Activated T-cell treated with anti-CD3 and anti-CD28 coated beads for 24 hours (primary cell): ENCODE measurements at places on chromosomes 11 and 22.

GRCh38 chr11:76794371-76795289 lies 11.5 kb downstream of the TSKU start:
- no peak for DNase-seq

DNA sequence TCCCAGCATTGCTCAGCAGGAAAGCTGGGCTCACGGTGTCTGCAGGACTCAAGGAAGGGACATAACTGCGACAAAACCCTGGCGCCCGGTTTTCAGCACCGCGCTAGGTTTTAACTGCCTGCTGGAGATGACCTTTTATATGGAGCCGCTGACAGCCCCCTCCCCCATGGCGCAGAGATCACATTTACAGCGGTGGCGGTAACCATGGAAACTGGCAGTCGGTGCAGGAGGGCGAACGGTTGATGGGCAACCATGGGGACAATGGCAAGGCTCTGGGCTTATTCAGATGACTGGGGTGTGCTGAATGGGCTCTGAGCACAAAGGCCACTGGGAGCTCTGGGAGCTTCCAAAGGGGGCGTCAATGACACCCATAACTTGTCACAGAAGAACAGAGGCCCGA lies 37.2 kb downstream of the CELSR1 start:
- no peak for DNase-seq

- DNase-seq, result no peak
Measured at GRCh38 chr11:65695459-65696241, 16.4 kb upstream of the KAT5 start.

GRCh38 chr11:35785287-35786167 lies 123.0 kb downstream of the TRIM44 start:
- DNase-seq, result no peak

DNA sequence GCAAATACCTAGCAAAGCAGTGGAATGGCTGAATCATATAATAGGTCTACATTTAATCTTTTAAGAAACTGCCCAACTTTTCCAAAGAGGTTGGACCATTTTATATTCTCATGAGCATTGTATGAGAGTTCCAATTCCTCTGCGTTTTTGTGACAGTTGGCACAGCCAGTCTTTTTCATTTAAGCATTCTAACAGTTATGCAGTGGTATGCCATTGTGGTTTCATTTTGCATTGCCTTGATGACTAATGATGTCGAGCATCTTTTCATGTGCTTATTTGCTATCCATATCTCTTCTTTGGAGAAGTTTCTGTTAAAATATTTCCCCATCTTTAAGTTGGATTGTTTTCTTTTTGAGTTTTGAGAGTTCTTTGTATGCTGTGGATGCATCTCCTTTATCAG lies 38.7 kb downstream of the EIF3F start:
- no peak for DNase-seq

- no peak for DNase-seq
Measured at GRCh38 chr11:15525582-15525981, 410.9 kb downstream of the INSC start.

DNA sequence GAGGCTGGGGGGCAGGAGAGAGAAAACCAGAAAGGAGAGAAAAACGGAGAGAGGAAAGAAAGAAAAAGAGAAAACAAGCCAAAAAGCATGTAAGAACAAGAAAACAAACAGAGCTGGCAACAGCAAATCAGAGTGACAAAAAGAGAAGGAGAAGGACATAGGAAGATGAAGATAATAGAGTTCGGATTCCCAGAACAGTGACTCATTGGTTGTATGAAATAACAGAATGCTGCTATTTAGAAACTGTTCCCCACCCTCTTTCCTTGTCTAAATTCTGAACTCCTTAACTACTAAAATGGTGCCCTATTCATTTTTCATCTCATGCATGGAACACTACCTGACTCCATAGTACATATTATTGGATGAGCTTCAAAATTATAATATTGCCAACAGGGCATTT lies 317.4 kb downstream of the C11orf87 start:
- DNase-seq, result no peak

DNA sequence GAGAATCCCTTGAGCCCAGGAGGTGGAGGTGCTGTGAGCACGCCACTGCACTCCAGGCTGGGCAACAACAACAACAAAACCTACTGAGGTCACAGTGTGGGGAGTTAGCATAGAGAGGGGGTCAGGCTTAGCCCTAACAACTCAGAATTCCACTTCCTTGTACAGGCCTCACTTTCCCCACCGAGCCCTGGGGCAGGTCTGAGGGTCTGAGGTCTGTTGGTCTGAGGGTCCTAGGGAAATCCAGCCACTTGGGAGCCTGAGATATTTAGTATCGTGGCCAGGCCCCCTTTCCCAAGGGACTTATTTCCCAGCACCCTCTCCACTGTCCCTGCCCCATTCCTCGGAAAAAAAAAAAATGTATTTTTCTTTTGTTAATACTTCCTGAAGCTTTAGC lies 34.8 kb upstream of the HORMAD2 start:
- DNase-seq, result no peak

- DNase-seq, result no peak
Measured at GRCh38 chr11:9853929-9854552, 190.2 kb downstream of the SWAP70 start.

- DNase-seq, result peak; percentile 42
Measured at GRCh38 chr11:67373648-67374570, 511 bp upstream of the CLCF1 start.

GRCh38 chr11:38191101-38191500 lies 1593.1 kb upstream of the RAG2 start:
- no peak for DNase-seq

DNA sequence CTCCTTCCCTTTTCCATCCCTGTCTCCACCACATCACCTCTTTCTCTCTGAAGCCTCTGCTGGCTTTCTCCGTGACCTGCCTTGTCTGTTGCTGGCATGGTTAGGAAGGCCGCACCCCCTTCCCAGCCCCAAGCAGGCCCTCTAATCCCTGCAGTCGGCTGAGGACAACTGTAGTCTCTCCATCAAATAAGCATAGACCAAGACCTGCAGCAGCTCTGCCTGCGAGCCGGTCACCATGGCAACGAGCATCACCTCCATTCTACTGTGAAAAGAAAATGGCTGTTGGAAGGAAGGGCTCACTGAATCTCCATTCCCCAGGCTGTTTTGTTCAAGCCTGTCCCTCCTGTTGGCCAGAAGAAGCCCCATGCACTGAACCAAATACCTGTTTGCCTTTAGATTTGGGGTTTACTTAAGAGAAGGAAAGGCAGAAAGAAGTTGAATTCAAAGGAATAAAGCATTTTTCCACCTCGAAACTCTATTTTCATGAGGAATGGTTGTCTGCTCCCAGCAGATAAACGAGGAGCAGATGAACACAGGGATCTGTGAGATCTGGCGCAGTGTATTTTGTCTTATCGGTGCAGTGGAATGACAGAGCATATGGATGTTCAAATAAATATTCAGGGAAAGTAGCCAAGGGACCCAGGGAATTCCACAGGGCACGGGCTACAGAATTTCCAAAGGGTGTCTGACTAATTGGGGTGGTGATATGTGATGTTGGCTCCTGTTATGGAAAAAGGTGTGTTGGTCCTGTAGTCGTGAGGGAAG lies 113.1 kb upstream of the TTC12 start:
- DNase-seq, result no peak

DNA sequence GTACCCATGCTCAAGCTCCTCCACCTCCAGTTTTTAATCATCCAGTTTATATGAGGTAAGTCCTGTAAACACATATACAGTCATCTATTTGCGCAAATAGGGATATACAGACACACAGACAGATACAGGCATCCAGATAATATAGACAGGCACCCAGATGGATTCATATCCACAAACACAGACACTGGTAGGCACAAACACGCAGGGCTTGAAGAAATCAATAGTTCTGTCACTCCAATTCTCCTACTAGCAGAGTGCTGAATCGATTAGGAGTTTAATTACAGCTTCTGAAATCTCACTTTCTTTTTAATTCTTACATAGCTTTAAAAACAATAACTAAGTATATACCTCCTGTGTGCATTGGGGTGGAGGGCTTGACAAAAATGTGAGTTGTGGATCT lies 56.0 kb downstream of the INSC start:
- DNase-seq, result no peak

DNA sequence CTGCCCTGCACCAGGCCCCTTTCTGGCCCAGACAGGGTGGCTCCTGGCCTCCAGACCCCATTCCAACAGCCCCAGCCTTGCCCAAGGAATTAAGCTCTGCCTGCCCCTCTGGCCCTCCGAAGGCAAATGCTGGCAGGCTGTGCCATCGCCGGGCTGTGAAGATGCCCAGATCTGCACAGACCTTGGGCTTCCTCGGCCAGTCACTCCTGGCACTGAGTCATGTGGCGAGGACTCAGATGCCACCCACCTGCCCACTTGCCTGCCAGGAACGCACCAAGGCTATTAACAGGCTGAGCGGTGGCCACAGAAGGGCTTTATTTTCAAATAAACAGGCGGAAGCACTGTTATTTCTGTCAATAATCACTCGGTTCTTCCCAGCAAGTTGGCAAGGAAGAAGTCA lies 50.3 kb upstream of the TTLL12 start:
- DNase-seq, result no peak

DNA sequence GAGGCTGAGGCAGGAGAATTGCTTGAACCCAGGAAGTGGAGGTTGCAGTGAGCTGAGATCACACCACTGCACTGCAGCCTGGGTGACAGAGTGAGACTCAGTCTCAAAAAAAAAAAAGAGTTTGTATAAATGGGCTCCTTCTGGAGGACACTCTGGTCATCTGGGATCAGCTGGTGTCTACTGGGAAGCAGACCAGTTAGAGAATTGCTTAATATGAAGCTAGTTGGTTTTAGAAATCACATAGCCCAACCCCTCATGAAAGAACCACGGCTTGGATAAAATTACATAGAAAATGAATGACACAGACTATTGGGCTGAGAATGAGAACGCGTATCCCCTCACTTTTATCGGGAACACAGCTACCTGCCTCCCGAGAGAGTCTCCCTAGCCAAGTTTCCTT lies 3.2 kb upstream of the MS4A14 start:
- DNase-seq, result no peak

DNA sequence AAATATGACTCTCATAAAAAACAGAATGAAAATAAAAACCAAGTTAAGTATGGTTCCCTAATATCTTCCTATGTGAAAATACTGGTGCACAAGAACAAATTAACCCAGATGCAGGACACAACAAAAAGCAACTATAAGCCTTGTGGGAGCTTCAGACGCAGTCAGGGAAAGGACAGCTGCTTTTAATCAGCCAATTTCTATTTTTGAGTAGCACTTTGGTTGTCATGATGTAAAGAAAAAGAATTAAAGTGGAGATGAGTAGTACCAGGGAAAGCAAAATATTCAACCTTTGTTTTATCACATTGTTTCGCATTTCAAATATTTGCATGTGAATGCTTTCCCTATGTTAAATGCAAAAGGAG lies 339.9 kb downstream of the SOX6 start:
- DNase-seq, result no peak

DNA sequence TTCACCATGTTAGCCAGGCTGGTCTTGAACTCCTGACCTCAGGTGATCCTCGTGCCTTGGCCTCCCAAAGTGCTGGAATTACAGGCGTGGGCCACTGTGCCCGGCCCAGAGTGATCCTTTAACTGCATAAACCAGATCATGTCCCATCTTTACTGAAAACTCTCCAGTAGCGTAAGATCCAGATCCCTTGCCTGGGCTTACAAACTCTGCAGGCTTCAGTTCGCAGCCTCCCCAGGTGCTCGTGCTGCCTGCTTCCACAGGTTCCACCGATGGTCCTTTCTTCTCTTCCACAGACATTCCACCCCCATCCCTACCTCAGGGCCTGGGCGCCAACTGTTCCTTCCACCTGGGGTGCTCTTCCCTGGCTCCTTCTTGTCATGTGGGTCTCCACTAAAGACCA lies 88.8 kb upstream of the SHANK2 start:
- DNase-seq, result no peak

GRCh38 chr22:37169947-37170688 lies 17.9 kb downstream of the C1QTNF6 start:
- no peak for DNase-seq

- no peak for DNase-seq
Measured at GRCh38 chr11:123594188-123594901, 60.1 kb downstream of the SCN3B start.

- no peak for DNase-seq
Measured at GRCh38 chr11:117861151-117862018, 15.1 kb downstream of the FXYD6 start.

- DNase-seq, result no peak
Measured at GRCh38 chr11:197741-198235, 4.9 kb downstream of the SCGB1C1 start.

- DNase-seq, result no peak
Measured at GRCh38 chr11:2975594-2975993, 16.5 kb downstream of the NAP1L4 start.

DNA sequence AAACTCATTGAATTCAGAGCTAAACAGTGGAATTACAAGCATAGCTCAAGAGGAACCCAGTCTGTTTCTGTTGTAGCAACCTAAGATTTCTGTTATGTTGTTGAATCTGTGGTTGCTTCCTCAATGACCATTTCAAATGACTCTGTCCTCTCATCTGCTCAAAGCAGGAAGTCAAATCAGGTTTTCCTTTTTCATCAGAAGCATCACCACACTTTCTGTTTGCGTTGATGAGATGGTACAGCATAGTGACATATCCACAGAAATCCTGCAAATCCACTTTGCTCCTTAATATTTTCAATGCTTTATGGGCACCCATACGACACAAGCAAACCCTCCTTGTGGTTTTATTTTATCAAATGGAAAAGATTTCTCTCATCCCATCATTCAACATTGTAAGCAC lies 12.6 kb upstream of the UCP2 start:
- DNase-seq, result no peak

GRCh38 chr11:36500315-36500721 lies 9.8 kb downstream of the TRAF6 start:
- DNase-seq, result no peak

DNA sequence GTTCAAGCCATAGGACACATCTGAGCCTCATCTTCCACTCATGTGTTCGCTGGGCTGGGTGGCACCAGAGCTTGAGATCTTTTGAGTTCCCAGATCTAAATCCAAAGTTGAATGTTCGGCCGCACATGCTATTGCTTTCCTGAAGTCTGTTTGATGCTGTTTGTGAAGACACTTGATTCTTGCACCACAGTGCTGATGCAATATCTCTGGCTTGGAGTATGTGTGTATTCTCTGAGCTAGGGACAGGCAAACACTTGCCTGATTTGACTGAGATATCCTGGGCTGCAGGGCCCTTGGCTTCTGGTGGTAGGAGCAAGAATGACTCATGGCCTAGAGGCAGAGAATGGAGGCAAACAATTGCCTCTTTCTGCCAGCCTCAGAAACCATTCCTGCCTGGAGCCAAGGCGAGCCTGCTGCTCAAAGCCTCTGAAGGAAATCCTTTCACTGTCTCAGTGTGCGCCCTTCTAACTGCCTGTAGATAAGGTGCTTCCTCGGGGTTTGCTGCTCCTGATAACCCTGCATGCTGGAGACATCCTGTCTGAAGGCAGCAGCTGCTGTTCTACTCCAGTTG lies 73.0 kb downstream of the CYB5R2 start:
- DNase-seq, result no peak

DNA sequence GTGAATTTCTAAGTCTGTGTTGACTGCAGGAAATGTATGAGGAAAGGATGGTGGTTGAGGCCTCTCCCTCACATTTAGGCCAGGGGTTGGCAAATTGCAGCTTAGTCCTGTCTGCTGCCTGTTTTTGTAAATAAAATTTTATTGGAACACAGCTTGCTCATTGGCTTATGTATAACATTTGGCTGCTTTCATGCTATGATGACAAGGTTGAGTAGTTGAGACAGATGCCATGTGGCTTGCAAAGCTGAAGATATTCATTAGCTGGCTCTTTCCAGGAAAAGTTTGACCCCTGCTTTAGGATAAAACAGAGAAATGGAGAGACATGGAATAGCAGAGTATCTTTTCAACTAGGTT lies 46.2 kb downstream of the BCR start:
- DNase-seq, result no peak

GRCh38 chr11:86753459-86753858 lies 46.9 kb upstream of the PRSS23 start:
- DNase-seq, result no peak
